ENCODE measurements at places on chromosomes 4 and X.
A peak's percentile ranks its signal among the peaks of the same experiment; 100 is the strongest.

DNA sequence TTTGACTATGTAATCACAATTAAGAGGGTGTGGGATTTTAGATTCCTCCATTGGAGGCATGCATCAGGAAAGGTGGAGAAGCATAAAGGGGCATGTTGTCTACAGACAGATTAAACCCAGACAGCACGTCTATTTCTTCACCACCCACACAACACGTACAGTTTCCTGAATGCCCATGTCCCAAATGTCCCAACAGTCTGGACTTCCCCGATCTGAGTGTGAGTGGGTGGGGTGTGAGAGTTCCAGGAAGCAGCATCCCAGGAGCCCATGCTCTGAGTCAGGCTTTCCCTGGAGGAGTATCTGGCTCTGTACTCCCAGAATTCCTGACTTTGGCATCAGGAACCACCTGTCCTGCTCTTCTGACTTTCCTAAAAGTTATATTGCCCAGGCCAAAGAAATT lies 30.8 kb upstream of the NDP start:
- no peak for DNase-seq

- DNase-seq, result no peak
These were observed 52.2 kb downstream of the CLCN4 start for GRCh38 chrX:10208953-10209352.

DNA sequence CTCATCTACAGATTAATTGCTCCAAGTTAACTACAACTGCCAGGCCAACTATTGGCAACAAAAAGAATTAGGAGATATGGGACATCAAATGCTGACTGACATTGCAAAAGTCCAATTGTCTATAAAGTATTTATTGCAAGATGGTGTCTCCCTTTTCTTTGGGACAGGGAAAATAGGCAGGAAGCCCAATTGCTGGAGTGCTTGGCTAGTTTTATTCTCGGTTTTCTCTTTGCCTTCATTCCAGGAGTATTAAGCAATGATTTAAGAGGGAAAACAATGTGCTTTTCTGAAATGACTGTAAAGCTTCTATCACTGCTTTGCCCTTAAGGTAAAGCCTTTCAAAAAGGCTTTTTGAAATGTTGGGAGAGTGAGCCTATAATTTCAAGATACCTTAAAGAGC lies 62.8 kb upstream of the DIAPH2 start:
- DNase-seq, result peak; percentile 29

DNA sequence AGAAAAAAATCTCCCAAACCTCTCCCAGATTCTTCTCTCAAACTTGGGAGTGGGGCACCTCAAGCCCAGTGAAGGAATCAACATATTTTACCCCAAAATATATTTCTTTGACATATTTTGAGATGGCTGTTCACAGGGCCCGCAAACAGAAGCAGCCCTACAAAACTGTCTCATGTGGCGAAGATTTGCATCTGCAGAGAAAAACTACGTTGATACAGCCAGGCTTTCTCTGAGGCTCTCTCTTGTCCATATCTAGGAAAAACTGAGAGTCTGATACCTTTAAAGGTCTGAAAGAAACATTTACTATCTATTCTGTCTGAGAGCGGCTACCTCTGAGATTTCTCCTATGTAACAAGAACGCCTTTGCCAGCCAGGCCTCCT lies 23.3 kb upstream of the TMSB4X start:
- DNase-seq, result no peak

DNA sequence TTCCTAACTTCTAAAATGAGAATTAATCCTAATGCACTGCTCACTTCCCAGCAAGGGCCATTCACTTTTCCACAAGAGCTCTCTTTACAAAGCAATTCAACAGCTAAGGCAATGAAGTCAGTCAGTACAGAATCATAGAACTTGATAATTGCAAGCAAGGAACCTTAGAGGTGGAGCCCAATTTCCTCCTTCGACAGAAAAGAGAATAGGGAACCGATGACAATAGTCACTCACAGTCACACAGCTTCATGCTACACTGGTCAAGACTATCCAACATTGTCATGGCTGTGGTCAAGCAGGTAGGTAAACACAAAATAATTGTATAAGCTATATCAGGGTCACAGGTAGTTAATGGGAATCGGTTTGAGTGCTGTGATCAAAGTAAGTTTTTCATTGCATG lies 90.0 kb downstream of the ELOVL6 start:
- DNase-seq, result no peak

- peak; percentile 37 for DNase-seq
These were observed 166.8 kb downstream of the AFAP1 start for GRCh38 chr4:7772711-7773385.

DNA sequence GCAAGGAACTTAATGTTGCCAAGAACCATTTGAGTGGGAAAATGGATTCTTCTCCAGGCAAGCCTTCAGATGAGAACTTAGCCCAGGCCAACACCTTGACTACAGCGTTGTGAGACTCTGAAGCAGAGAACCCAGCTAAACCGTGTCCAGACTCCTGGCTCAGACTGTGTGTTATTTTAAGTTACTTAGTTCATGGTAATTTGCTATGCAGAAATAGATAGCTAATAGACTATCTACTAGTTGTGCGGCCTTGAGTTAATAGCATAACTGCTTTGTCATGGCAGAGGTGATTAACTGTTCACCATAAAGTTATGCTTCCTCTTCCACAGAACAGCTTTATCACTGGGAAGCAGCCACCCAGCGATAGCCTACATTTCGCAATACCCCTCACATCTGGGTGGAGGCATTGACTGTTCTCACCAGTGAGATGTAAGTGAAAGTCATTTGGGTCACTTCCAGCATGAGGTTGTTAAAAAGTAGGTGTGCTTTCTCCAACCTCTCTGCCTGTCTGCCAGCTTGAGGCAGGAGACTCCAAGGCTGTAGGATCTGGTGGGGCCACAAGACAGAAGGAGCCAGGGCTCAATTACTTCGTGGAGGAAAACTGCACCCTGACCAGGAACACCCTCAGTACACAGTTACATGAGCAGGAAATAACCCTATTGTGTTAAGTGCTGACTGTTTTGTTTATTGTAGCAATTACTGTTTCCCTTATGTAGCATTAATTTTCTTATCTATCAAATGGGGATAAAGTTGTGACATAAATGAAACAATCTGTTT lies 94.2 kb downstream of the GPAT3 start:
- peak; percentile 39 for DNase-seq

GRCh38 chr4:139975830-139976272 lies 178.1 kb downstream of the MAML3 start:
- peak; percentile 47 for DNase-seq

DNA sequence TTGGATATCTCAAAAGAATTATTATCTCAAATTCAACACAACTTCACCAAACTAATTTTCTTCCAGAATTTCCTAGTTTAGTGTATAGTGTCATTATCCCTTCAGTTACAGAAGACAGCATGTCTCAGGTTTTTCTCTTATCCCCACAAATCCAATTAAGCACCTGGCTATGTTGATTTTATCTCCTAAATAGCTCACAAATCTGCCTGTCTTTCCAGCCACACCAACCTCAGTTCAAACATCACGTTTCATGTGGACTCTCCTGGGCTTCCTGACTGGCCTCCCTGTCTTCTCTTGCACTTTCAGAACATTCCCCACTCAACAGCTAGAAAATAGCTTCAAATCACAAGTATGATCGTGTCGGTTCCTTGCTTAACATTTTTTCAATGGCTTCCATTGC lies 14.8 kb downstream of the STK32B start:
- no peak for DNase-seq

DNA sequence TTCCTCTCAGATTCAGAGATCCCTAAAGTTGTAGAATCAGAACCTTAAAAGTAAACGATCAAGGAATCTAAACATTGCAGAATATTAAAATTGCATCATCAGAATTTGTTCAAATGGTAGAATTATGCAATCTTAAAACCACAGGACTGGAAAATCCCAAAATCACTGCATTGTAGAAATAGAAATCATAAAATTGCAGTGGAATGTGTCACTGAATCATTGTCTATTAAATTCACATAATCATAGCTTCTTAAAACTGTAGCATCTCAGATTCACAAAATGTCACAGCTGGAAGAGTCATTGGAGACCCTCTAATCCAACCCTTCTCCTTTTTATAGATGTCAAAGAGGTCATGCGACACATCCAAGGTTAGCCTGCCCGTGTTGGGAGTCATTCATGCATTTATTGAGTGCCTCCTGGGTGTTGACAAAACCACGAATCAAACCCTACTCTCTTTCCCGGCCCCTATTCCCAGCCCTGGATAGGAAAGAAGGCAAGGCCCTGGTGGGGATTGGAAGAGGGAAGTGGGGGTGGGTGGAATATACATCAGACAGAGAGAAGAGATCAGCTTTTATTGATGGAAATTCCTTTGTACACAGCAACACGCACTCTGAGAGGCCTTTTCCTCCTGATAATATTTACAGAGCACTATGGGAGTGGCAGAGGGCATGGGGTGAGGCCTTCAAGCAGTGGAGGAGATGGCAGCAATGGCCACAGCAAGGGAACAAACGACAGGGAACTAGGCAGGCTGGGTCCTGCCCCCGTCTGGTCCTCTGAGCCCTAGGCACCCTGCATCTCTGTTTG lies 15.4 kb downstream of the IQSEC2 start:
- DNase-seq, result peak; percentile 79

- no peak for DNase-seq
These were observed 204.5 kb upstream of the PSAPL1 start for GRCh38 chr4:7638984-7639789.

- DNase-seq, result no peak
These were observed 347.4 kb downstream of the BMPR1B start for GRCh38 chr4:95105112-95105511.

DNA sequence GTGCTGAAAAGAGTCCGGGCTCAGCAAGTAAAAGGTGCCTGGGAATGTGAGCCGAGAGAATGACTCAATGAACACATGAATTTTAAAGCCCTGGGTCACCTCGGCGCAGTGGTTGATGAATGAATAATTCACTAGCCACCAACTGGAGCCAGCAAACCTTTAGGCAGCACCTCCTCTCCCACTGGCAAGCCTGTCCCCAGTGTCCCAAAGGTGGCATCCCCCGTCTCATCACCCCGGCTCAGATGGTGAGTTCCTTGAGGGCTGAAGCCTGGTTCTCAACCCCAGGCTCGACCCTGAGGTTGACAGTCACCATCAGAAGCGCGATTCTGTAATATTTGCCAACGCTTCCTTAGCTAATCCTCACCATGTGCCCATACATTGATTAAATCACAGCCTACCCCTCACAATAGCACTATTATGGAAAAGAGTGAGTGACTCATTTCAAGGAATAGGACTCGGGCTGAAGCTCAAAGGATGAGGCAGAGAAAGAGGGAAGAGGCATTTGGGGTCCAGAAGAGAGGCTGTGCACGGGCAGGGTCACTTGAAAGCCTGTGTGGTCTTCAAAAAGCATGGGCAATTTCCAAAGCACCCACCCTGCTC lies 2.7 kb upstream of the CCNQ start:
- no peak for DNase-seq

DNA sequence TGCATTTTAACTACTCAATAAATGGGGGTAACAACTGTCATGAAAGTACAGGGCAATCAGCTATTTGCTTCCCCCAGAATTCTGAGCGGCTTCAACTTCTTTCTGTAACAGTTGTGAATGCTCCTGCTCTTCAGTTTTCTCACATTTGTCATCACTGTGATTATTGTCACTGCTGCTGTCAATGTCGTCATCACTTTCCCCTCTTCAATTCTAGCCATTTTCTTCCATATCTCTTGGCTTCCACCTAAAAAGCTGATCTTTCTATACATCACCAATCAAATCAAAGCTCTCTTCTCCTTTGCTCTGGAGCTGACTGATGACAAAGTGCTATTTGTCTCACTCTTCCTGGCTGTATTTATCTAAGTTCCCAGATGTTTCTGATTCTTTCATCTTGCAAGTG lies 125.6 kb downstream of the COMMD8 start:
- no peak for DNase-seq

- DNase-seq, result peak; percentile 76
These were observed 277.4 kb upstream of the GATB start for GRCh38 chr4:152038238-152038637.

- no peak for DNase-seq
These were observed 748 bp downstream of the FAM9B start for GRCh38 chrX:9033179-9033578.

- DNase-seq, result no peak
These were observed 23.1 kb downstream of the CT47C1 start for GRCh38 chrX:119095936-119096335.

DNA sequence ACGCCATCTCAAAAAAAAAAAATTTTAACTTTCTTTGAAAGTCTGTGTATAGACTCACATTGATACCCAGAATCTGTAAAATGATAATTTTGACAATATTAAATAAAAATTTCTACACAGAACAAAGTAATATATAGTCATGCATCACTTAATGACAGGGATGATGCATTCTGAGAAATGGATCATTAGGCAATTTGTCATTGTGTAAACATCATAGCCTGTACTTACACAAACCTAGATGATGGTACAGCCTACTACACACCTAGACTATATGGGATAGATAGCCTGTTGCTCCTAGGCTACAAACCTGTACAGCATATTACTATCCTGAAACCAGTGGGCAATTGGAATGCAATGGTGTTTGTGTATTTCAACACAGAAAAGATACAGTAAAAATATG lies 107.7 kb downstream of the BLTP1 start:
- DNase-seq, result no peak

DNA sequence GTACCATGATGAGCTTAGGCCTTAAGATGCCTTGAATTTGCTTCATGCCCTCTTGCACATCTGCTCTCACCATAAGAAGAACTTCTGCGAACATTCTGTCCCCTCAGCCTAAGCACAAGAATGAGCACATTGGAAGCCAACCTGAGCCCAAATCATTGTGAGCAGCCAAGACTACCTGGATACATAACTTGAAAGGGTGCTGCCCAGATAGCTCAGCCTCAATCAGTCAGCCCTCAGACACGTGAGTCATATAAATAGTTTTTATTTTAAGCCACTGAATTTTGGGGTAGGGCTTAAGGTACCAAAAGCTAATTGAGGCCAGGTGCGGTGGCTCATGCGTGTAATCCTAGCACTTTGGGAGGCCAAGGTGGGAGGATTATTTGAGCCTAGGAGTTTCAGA lies 27.5 kb upstream of the BBS12 start:
- DNase-seq, result no peak

DNA sequence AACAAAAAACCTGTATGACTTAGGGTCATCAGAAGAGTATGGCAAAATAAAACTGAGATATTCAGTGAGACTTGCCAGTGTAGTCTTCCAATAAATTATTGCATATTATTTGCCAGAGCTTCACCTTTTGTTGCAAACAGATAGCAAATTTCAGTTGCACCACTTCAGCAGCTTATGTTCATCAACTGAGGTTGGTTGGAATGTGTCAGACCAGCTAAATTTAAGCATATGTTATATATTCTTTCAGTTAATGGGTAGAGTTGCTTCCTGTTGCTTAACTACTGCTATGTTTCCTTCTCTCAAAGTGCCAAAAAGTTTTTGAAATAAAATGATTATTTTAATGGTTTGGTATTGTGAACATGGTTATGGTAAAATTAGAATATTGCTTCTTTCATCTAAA lies 61.5 kb downstream of the GALNT7 start:
- DNase-seq, result no peak

DNA sequence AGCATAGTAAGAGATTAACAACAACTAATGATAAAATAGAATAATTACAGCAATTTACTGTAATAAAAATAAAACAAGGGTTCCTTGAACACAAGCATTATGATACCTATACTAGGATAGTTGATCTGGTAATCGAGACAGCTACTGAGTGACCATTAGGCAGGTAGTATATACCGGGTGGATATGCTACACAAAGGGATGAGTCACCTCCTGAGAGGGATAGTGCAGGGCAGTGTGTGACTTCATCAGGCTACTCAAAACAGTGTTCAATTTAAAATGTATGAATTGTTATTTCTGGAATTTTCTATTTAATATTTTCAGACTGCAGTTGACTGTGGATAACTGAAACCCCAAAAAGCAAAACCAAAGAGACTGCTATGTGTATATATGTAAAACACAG lies 9.7 kb upstream of the ANTXR2 start:
- DNase-seq, result no peak

GRCh38 chr4:38062776-38063097 lies 102.5 kb downstream of the PTTG2 start:
- DNase-seq, result no peak
